ENCODE measurements at places on chromosomes 16 and 17.

- DNase-seq, result no peak
Measured at GRCh38 chr16:60061396-60061795, 1327.3 kb upstream of the GOT2 start.

GRCh38 chr17:68210570-68211315, 37.1 kb upstream of the AMZ2 start:
- DNase-seq, result peak; percentile 22

DNA sequence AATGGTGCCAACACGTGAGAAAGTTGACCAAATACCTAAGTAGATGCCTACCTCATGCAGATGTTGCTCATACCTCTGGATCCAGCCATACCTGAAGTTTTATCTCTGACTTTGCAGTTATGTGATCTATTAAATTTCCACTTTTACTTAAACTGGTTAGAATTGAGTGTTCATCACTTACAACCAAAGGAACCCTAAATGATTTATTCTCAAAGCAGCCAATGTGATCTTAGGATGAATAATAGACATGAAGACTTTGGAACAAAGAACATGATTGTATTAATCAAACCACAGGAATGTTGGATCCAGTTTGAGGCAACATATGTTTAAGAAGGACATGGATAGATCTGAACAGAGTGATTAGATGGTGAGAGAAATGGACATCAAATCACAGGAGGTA, 68.7 kb downstream of the IRX6 start:
- no peak for DNase-seq

GRCh38 chr17:80294653-80295052, 34.0 kb downstream of the RNF213 start:
- no peak for DNase-seq

- DNase-seq, result no peak
Measured at GRCh38 chr16:58088091-58088490, 41.1 kb downstream of the CFAP20 start.

DNA sequence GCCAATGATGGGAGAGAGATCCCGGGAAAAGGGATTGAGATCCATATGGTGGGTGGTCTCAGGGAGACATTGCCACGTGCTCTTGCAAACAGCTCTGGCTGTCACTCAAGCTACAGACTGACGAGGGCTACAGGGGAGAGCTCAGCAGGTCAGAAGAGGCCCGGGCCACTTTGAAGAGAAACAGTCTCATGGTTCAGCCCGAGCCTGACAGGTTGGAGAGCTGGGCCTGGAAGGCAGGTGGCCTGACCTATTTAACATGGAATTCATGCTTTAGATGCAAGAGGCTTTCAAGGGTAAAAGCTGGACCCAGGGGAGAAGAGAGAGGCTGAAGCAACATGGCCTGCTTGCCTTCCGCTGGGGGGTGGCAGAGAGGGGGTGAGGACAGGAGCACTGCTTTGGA, 81.0 kb upstream of the BRD7 start:
- DNase-seq, result no peak

- DNase-seq, result no peak
Measured at GRCh38 chr17:43627653-43628052, 34.1 kb downstream of the MEOX1 start.
